ENCODE measurements at places on chromosomes 11 and 22.

GRCh38 chr11:70885281-70886231 lies 366.8 kb downstream of the SHANK2 start:
- DNase-seq: no peak

DNA sequence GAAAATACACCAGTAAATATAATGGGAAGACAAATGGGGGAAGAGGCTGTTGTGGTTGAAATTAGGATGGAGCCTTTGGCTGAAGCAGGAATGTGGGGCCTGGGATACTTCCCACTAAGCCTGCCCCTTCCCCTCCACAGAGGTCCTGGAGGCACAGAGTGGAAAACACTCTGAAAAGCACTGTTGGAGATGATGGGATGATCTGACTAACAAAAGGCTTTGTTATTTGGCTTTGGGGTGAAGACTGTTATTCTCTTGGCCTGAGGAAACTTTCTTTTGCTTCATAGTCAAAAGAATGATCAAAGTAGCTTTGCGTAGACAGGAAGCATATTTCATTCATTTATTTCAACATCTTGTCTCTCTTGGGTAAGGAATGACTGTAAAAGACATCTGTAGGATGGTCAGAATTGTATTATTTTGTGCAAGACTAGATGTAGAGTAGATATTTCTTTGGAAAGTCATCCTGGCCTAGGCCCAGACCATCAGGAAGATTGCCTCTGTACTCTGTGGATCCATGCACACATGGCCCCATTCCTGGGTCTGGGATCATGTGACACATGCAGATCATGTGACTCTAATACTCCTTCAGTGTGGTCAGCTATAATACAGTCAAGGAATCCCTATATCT lies 111.4 kb downstream of the SPON1 start:
- no peak for DNase-seq

DNA sequence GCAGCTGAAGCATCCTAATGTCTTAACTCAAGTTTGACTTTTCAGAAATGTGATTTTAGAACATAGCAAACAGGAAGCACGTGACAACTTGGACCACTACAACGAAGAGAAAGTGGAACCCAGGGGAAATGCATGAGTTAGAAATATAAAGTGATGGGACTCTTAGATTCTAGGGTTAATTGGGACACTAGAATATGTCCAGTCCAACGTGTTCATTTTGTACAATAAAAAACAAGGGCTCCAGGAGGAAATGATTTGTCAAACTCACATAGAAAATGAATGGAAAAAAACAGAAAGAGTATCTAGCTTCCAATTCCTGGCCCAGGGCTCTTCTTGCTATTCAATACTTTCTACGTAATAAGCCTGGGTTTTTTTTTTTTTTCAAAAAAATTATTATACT lies 30.7 kb downstream of the TIMP3 start:
- DNase-seq: no peak

DNA sequence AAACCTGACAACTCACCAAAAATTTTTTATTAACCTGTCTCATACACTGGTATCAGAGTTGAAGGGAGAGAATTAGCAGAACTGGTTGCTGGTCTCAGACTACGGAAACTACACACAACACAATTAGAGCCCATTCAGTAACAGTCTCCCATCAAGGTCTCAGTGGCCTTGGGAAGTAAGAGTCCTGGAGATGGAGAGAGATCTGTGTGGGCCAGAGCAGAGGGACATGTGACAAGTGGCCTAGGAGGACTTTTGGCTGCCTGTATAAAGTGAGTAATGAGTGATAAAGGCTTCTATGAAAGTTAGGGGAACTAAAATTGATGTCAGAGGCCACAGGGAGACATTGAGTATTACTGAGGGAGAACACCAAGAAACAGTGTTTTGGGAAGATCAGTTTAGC lies 58.9 kb downstream of the PARVA start:
- DNase-seq: no peak

- DNase-seq: no peak
Measured at GRCh38 chr22:49599039-49599438, 228.6 kb downstream of the BRD1 start.

DNA sequence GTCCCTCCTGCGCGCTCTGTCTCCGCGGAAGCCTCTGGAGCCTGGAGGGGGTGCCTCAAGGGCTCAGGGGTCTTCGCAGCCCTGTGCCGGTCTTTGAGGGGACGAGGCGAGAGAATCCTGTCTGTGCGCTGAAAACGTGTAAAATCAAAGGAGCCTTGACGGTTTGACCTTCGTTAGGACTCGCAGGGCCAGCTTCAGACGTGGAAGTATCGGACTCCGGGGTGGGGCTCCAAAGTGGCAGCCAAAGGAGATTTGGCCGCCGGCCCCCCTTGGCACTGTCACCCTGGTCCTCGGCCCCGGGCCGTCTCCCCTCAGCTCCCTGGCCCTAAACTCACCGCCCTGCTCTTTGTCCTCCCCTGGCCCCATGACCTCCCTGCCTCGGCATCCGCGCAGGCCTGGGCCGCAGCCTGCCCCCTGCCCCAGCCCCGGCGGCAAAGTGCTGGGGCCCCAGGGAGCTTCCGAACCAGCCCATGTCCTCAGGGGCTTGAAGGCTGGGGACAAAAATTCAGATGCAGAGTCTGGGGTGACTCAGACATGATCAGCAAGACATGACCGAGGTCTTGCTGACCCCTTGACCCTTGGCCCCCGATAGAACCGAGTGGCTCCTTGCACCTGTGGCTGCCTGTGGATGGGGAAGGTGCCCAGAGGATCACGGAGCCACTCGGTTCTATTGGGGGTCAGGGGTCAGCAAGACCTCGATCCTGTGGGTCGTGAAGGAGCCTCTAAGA lies 6.9 kb upstream of the PHRF1 start:
- DNase-seq: no peak

DNA sequence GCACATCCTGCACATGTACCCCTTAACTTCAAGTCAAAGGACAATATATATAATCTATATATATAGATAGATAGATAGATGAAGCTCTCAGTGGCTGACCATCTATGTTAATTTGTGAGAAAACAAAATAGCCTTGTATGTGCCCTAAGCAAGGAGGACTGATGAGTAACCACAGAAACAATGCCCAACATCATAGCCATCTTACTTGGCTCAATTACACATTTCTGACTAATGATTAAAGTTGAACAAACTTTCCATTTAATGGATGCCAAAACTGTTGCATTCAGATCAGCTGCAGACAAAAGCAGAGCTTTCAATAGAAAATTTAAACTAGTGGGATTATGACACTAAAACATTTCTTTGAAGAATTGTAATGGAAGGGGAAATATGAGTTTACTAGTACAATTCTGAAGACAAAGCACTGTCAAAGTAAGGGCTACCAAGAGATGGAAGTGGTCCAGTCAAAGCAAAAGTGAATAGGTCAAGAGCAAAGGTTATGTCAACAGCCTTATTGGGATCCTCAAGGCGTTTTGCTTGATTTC lies 1188.2 kb upstream of the RAG2 start:
- DNase-seq: peak; percentile 30

DNA sequence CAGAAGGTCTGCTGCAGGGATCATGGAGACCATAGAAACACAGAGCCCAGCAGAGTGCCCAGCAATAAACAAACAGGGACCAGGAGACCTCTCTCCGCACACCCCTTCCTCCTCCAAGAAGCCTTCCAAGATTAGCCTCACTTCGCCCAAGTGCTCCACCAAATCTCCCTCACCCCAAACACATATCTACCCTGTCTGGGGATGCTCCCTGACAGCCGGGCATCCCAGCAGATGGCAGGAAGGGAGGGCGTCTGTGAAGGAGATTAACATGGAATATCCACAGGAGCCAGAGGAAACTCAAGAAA lies 26.5 kb downstream of the ARAP1 start:
- DNase-seq: no peak

DNA sequence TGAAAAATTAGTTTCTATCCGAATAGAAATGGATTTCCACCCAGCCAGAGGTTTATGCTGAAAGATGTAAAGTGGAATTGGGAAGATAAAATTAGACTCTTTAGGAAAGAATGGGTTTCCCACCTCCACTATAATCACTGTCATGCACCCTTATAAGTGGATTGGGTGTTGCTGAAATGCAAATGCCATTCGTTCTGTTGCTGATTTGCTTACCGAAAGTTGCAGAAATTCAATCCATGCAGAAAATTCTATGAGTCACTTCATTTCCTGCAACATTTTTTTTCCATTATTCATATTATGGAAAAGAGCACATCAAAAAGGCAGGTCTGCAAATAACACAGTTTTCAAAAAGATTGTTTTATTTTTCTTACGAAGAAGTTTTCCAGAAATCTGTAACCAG lies 65.6 kb downstream of the LDLRAD3 start:
- DNase-seq: peak; percentile 40

DNA sequence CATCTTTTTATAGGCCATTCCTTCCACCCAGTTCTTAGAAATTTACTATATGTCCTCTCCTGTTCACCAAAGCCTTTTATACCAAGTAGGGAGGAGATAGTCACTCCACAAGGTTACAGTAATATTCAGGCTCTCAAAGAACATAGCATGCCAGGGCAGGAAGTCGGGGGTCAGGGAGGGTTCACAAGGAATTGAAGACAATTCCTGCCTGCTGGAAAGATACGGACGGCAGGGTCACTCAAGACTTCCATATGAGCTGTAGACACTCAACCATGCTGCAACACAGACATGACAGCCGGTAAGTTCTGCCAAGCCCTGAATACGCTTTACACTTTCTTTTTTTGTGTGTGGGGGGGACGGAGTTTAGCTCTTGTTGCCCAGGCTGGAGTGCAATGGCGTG lies 700 bp downstream of the C22orf31 start:
- DNase-seq: no peak

DNA sequence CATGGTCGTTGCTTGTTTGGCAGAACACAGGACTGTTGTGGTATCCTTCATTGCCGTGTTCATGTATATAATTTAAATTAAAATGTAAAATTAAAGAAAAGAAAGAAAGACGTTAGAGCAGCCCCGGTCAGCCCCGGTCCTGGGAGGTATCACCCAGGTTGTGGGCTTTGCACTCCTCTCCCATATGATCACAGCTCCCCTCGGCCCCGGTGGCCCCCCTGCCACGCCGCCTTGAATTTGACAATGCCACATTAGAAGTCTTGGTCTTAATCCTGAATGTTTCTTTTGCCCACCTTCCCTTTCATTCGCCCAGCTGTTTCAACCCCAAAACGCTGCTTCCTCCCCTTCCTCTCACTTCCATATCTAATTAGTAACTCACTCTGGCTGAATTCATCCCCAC lies 11.4 kb downstream of the APOBEC3A start:
- DNase-seq: no peak

DNA sequence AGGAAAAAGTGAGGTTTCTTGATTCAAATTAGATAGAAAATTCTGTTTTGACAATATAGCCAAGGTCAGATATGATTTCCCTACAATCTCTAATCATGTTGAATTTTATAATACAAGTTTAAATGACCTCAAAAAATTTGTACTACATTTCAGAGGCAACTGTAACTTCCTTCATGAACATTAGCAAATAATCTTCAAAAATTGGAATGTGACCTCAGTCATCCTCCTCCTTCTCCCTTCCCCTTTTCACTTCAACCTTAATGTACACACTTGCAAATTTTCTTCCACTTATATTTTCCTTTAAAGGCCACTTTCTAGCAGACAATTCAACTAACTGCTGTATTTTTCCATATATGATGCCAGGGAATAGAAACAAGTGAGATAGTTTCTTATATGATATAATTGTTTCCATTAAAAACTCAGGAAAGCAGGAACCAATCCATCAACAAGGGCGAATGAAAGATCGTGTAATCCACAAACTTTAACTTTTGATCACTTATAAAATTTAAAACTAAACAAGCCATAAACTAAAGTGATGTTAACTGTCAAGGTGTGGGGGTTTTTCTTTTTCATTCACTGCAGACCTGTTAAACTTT lies 60.3 kb downstream of the MAML2 start:
- DNase-seq: no peak

GRCh38 chr11:122656631-122657101 lies 1.1 kb downstream of the UBASH3B start:
- no peak for DNase-seq

GRCh38 chr11:119434591-119435330 lies 11.8 kb upstream of the THY1 start:
- no peak for DNase-seq

DNA sequence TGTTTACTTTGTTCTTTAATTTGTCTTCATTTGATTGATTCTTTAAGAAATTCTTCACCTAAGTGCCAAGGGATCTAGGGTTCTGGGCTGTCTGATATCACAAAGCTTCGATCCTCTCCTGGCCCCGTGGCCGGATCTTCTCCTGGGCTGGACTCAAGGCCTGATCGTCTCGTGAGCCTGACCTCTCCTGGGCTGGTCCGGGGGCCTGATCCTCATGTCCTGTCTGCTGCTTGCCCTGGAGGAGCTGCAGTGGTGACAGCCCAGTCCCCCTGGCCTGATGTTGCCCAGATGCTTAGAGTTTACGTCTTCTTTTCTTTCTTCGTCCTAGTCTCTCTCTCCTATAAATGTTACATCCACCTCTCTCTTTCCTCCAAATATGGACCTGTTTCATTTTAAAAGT lies 3.3 kb downstream of the NADSYN1 start:
- DNase-seq: no peak

DNA sequence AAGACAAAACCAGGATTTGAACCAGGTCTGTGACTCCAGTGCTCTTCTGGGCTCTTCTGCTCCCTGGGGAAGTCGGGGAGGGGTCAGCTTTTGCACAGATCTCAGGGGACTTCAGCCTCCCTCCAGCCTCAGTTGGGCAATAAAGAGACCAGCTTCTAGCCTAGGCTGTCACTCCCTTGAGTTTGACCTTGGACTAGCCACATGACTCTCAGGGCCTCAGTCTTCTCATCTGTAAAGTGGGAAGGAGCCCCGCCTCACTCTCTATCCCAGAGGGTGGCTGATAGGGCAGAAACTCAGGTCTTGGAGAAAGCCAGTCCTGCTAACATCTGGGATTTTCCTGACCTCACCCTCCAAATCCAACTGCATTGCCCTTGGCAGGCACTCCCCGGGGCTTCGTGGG lies 38.7 kb downstream of the ELFN2 start:
- no peak for DNase-seq

DNA sequence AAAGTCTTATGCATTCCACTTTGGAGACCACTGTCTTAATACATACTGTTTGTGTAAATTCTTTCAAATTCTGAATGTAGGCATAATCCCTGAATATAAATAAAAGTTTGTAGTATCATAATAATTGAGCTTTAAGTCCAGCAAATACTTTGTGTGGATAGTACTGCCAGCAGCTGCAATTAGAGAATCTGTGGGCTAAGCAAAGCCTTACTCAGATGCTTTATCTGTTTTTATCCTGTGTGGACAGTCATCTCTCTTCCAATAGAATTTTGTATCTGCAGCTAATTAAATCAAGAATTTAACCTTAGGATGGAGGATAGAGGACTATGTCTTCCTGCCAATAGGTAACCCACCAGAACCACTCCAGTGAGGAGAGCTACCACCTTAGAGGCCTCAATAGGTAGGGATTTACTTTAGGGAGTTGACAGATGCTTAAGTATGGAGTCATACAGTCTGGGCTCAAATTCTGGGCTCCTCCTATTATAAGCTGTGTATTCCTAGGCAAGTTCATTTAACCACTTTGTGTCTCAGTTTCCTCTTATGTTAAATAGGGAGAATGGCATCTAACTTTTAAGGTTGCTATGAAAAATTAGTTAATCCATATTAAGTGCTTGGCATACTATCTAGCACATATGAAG lies 71.1 kb downstream of the STIM1 start:
- no peak for DNase-seq

All from non-pigmented ciliary epithelial cell (primary cell).